ENCODE measurements at places on chromosomes 2 and 18.
A peak's percentile ranks its signal among the peaks of the same experiment; 100 is the strongest.

DNA sequence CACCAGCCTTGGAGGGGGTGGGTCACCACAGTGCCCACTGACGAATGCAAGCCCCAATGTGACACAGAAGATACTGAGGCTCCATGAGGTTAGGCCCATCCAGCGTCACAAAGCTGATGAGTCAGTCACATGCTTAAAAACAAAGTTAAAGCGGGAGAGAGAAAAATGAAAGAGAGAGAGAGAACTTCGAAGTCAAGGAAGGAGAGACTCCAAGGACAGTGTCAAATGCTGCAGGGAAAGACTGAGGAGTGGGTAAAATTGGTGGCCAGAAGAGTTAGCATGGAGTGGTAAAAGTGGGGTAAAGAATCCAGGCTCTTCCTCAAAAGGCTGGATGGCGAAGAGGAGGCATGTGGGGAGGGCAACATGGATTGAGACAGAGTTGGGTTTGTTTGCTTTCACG lies 201.9 kb upstream of the CCDC150 start:
- DNase-seq = no peak

DNA sequence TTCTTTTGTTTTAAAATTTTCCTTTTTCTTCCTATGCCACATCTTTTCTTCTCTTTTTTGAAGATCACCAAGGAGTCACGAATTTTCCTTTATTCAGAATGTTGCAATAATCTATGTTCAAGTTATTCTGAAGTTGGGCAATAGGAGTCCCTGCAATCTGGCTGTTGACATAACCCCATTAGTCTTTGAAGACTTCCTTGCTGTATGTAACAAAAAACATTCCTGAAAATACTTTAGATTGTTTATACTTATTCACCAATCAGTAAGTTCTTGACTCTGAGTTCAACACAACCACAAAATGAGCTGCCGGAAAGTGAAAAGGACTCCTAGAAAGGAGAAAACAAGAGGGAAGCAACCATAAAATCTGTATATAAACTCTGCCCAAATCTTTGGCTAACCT lies 62.8 kb downstream of the TMEM237 start:
- DNase-seq = no peak

DNA sequence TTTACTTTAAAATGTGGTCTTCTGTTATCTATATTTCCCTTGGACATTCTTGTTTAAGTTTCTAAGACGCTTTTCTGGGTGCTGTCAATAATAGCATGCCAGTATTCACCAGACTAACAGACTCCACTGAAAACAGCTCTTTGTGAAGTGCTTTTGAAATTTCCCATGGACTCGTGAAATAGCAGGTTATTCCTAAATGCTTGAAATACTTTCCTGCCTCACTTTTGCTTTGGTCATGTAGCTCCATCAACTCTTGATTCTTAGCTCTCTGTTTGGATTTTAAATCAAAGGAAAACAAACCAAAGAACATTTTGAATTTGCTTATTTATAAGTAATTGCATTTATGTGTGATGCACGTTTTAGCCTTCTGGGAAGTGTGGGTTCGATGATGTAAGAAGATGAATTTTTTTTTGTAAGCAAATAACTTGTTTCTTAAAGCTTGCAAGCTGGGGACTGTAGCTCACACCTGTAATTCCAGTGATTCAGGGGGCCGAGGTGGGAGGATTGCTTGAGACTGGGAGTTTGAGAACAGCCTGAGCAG lies 147.8 kb downstream of the WDSUB1 start:
- no peak for DNase-seq

GRCh38 chr2:31997653-31998052 lies 13.2 kb downstream of the MEMO1 start:
- no peak for DNase-seq

- DNase-seq = no peak
Measured at GRCh38 chr2:68839260-68839833, 31.9 kb downstream of the BMP10 start.

DNA sequence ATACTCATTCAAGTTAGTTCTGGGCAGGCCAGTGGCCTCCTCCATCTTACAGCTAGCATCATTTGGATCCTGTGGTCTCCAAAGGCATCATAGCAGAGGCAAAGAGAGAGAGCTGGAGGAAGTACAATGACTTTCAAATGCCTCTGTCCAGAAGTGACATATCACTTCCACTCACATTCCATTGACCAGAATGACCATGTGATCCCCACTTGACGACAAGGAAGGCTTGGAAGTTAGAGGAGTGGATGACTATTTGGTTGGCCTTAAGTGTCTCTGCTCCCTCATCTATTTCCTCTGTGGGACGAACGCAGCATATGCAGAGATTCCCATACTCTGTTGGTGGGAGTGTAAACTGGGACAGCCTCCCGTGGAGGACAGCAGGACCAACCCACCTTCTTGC lies 27.8 kb upstream of the MLPH start:
- DNase-seq = no peak

DNA sequence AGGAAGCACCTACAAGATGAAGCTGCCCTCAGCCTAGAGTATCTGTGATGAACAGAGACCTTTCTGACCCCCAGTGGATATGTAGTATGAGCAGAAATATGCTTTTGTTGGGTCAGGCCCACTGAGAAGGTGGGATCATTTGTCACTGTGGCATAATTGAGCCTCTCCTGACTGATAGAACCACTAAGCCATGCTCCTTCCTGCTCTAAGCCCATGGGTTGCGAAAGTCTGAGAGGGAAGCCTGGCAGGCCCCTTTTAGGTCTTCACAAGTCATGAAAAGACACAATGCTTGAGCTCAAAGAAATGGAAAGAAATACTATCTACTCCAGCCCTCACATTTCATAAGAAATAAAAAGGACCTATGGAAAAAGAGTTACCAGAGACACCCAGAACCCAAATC lies 127.7 kb downstream of the TNS1 start:
- DNase-seq = no peak

GRCh38 chr2:170229125-170229524 lies 51.2 kb downstream of the MYO3B start:
- no peak for DNase-seq

GRCh38 chr2:92073036-92073814 lies 2798.0 kb upstream of the TEKT4 start:
- DNase-seq = no peak

GRCh38 chr2:86047575-86048382 lies 57.9 kb downstream of the POLR1A start:
- DNase-seq = no peak

GRCh38 chr18:23538870-23539269 lies 35.6 kb downstream of the RMC1 start:
- DNase-seq = no peak

DNA sequence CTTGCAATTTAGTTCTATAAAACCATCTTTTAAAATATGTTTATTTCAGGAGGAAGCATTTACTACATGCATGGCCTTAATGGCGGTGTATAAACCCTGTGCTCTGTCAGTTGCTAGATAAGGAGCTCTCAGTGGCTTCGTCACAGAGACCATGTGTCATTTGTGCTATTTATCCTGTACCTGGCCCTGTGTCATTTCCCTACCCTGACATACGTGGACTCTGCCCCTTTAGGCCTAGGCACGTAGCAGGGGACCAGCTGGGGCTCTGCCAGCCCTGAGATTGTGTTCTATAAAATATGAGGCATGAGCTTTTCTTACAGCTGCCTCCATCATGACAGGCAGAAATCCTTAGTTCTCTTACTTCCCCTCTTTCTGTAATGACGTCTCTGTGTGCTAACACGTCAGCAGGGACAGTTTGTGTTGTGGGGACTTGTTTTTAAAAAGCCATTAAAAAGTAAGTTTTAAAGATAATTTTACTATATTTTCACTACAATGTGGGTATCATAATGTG lies 88.0 kb downstream of the ITGB1BP1 start:
- no peak for DNase-seq

DNA sequence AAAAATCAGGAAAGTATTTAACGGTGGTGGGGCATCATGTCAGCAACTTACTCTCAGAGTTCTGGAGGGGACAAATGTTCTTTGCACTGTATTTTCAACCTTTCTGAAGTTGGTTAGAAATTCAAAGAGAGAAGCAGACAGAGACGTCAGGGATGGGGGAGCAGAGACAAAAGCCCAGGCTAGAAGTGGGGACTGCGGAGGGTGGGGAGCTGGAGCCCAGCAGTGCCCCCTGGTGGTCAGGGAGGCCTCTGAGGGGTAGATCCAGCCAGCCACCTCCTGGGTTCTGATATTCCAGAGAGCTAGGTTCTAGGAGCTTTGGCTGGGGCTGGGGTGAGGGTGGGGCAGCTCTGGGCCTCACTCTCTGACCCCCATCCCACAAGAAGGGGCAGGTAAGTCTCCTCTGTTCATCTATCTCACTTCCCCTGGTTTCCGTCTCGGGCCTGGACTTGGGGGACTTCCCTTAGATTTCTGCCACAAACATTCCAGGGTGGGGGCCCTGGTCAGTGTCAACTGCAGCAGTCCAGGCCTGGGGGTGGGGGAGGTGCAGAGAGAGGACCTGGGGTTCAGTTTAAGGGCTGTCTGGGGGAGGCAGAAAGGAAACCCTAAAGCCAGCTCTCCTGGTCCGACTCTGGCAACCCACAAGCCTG lies 8.9 kb downstream of the TNS1 start:
- peak; percentile 52 for DNase-seq

GRCh38 chr18:42839408-42839807 lies 276.1 kb downstream of the RIT2 start:
- DNase-seq = no peak

DNA sequence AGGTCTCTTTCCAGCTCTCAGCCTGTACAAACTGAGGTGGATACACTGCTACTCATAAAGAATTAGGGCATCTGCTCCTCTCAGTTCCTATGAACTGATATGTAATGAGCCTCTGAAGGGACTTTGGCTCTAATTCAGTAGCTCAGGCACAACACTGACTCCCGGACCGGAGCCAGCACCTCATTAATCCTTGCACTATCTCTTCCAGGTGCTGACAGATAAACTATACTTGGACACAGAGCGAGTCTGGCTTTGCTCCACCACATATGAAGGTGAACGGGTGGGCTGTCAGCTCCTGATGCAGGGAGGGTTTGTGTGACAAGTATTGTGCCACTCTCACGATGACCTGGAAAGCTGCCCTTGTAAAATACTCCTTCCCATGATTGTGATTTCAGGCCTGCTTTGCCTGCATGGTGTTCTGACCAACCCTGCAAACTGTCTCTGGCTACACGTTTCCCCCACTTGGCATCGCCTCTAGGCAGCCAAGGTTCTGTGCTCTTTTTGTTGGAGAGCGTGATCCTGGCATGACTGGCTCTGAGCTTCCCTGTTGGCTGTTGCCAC lies 111.6 kb upstream of the LMAN1 start:
- no peak for DNase-seq

GRCh38 chr2:60473546-60473945 lies 79.9 kb downstream of the BCL11A start:
- no peak for DNase-seq

DNA sequence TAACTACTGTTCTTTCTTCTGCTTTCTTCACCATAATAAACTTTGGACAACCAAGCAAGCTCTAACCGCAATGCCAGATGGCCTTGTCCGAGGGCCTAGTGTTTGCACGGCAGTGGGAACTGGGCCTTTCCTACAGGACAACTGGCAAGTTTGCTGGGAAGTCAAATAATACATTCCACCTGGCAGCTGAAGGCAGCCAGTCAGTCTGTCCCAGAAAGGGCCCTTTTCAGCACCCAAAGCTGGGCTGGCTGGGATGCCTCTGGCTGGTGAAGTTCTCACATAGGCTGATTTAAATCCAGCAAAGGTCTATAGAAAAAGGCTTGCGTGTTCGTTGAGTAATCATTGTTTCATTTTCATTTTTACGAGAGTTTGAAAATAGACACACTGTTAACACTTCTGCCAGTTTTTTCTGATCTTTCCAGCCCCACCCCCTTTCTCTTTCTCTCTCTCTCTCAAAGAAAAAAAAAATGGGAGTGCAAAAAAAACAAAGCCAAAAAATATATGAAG lies 110.0 kb upstream of the EPAS1 start:
- peak; percentile 47 for DNase-seq

- no peak for DNase-seq
Measured at GRCh38 chr2:152646775-152647174, 70.5 kb downstream of the PRPF40A start.

DNA sequence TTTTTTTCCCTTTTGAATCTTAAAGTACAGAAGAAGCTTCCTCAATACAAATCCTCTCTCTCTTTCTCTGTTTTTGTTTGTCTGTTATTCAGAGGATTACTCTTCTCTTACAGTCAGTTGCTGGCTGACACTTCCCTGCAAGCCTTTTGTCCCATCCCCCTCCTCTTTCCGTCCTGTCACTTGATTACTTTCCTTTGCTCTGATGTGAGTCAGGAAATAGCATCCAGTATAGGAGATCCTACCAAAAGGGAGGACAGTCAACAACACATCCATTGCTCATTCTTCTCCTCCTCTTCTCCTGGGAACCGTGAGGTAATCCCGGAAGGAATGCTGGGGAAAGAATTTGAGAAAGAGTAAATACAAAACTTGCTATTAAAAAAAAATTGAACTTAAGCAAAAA lies 79.3 kb upstream of the SCN7A start:
- DNase-seq = no peak

DNA sequence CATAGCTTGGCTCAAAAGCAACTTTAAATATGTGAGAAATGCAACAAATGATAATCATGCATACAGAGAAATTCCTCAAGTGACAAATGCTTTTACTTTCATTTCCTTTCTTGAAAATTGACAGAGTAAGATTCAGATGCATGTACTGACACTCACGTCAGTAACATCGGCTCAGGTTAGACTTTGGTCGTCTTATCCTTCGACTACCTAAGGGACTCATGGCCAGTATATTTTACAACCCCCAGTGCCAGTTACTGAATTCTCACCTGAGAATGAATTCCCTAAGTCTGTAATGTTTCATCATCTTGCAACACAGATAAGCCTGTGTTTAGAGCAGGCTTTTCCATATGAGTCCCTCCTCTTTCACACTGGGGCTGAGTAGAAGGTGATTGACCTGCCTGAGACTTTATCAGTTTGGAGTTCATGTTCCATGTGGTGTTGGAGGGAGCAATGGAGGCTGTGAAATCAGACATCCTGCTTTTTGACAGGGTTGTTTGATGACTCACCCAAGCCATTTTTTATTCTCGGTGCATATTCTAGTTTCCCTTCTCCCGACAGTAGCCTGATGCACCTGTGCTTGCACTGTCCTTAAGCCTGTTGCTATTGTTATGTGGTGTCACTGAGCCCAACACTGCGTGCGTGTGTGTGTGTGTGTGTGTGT lies 30.5 kb upstream of the ATP8B1 start:
- no peak for DNase-seq

Measured in C1 segment of cervical spinal cord (tissue), 14 donors.